ENCODE measurements at places on chromosomes 5 and 9.

DNA sequence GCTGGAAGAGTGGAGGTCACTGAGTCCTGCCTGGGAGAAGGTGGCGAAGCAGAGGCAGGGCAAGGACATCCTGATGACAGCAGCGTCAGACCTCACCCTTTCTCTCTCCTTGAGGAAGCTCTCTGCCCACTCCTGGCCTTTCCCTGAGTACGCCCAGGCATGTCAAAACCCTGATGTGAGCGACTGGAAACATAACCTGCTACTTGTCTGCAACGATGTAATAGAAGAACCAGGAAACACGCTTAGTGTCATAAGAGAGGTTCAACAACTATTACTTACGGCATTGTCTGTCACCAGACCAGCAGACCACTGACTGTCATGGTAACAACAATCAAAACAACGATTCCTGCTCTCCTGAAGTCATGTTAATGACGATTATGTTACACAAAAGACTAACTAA lies 152.4 kb downstream of the ACTL7B start:
- no peak for DNase-seq

GRCh38 chr5:17398866-17399835 lies 98.9 kb upstream of the TAF11L2 start:
- DNase-seq, result no peak

- DNase-seq, result no peak
Observed at GRCh38 chr9:84997472-84997871, 327.9 kb downstream of the NTRK2 start.

DNA sequence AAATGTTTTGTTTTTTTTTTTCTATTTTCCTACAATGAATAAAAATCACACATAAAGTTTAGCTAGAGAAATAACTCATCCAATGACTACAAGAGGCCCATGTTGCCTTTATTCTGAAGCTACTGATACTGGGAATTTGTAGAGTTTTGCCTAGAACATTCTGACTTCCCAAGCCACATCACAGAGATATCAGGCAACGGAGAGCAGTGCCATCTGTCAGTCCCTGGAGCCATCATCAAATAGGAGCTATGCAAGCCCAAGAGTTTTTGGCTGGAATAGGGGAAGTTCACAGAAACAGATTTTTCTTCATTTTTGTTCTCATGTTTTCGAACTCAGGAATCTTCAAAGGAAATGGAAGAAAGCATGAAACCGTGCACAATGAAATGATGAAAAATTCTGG lies 896.6 kb downstream of the TLE1 start:
- DNase-seq, result no peak

DNA sequence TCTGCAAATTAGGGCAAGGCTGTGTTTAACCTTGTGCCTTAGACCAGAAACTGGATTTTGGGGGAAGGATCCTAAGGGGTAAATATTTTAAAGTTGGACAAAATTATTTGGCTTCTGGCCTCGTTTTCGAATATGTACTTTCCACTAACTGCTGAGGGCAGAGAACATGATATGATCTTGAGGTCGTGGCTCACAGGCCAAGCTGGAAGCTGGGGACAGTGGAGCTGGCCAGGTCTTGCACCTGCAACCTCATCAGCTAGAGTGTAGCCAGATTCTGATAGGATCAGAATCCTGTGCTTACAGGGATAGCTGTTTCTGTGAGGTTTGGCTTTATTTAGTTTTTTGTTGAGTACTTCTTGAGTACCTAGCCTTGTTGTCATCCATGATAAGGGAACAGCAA lies 24.9 kb downstream of the MAN2A1 start:
- no peak for DNase-seq

- DNase-seq, result peak; percentile 61
Observed at GRCh38 chr5:134647750-134648424, 698 bp upstream of the SEC24A start.

- no peak for DNase-seq
Observed at GRCh38 chr5:164563370-164563769, 1058.0 kb downstream of the MAT2B start.

DNA sequence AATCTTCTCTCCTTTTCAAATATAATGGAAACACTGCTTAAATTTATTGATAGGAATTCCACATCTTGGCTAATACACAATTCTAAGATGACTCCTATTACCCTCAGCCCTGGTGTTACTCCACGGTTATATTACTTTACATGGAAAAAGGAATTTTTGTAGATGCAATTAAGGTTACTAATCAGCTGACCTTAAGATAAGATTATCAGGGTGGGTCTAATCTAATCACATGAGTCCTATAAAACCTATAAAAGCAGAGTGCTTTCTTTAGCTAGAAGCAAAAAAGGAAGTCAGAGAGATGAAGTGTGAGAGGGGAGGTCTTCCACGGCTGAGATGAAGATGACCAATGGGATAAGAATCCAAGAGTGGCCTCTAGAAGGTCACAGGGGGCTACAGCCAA lies 268.6 kb downstream of the PDE4D start:
- no peak for DNase-seq

- no peak for DNase-seq
Observed at GRCh38 chr5:180138976-180139730, 67.6 kb upstream of the RNF130 start.

DNA sequence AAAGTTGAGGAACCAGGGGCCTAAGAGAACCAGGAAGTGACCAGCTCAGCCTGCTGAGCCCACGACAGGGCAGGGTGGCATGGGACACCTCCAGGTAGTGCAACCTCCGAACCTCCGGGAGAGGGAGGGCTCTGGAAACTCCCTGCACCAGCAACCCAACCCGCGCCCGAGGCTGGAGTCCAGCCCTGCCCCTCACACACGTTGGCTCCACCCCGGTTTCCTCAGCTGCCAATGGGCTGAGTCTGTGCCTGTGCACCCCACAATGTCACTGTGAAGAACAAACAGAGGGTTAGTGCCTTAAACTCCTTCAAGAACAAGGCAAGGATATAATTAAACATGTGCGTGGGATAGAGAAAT lies 17.0 kb upstream of the UNC5A start:
- no peak for DNase-seq

- no peak for DNase-seq
Observed at GRCh38 chr5:103021314-103021713, 98.6 kb downstream of the GIN1 start.

- DNase-seq, result peak; percentile 73
Observed at GRCh38 chr9:3992924-3993323, 306.9 kb downstream of the GLIS3 start.

DNA sequence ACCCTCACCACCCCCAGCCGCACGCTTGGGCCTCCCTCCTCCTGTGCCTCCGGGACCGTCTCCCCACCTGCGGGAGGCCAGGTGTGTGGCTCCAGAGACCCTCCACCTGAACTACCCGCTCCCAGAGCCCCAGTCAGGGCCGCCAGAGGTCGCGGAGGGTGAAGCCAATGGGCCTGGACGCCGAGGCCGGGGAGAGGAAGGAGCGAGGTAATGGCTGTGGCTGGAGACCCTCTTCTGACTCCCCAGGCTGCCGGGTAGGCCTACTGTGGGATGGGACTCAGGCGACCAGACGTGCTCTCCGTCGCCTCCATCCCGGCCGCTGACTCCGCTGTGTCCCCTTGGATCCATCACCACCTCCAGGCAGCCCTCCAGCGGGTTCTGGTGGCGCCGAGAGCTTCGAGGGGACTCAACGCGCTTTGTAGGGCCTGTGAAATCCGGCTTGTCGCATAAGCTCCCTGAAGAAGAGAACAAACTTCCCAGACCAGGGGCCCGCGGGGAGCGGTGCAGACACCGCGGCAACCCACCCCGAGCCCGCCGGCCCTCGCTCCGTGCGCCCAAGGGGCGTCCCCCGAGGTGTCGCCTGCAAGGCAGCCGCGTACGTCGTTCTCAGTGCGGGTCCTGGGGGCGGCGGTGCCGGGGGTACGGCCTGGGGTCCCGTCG lies 12.6 kb downstream of the IRX2 start:
- no peak for DNase-seq

GRCh38 chr5:59266410-59266809 lies 627.1 kb downstream of the PDE4D start:
- no peak for DNase-seq

DNA sequence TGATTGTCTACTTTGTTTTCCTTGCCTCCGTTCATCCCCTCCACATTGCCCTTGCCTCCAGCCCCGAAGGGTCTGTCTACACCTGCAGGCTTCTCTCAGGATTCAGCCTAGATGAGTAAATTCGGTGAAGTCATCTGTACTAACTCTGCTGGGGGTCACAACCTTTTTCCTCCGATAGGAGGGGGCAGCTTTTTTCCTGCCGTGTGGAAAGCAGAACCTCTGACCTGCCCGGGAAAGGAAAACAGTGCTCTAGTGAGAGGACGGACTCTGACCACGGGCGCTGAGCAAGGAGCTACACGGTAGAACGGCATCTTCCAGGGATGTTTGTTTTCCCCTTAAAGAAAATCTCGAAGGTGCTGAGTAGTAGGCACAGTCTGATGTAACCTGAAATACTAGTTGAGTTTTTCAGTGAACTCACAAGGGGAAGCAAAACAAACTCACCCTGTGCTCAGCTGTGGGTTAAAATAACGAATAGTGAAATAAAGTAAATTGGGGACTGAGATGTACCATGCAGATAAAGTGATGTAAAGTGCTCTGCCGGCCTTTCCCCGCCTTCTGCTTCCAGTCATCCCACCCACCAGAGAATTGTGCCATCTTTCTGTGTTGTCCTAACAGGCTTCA lies 281.8 kb downstream of the AOPEP start:
- DNase-seq, result no peak

- peak; percentile 61 for DNase-seq
Observed at GRCh38 chr5:72245951-72246532, 74.0 kb downstream of the MRPS27 start.

GRCh38 chr9:69089082-69089481 lies 53.5 kb downstream of the FXN start:
- DNase-seq, result no peak

- DNase-seq, result no peak
Observed at GRCh38 chr5:6260846-6261245, 117.5 kb downstream of the MED10 start.

GRCh38 chr9:15306068-15306756 lies 804 bp downstream of the TTC39B start:
- DNase-seq, result peak; percentile 44

GRCh38 chr5:1366514-1366913 lies 21.6 kb upstream of the CLPTM1L start:
- DNase-seq, result no peak

DNA sequence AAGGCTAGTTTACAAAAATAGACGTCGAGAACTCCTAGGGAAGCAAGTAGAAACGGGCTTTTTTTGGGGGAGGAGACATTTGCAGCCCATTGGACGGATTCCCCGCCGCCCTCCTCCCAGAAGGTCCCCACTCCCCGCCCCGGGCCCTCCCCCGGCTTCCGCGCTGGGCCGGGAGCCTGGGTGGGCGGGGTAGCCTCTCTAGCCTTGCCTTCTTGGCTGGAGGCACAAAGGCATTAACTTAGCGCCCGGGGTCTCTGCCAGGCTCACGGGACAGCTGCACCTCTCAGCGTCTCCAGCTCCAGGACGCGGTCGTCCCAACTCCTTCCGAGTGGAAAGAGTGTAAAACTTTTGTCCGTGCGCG lies at the start of gene DMRTA1:
Gene DMRTA1, plus strand, starts transcription at position 236 of the 361 bp plus-strand sequence. CDS start 242 bp downstream, outside the sequence.
- peak; percentile 59 for DNase-seq

DNA sequence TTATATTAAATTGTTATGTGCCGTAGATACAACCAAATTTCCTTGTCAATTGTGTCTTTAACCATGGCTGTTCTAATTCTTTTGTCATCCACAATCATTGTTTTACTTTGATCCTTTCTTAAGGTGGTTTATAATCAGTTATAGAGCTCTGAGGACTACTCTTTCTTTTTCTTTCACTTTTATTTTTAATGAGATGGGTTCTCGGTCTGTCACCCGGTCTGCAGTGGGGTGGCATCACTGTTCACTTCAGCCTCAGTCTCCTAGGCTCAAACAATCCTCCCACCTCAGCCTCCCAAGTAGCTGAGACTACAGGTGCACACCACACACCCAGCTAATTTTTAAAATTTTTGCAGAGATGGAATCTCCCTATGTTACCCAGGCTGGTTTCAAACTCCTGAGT lies 74.2 kb downstream of the ANXA2R start:
- no peak for DNase-seq

DNA sequence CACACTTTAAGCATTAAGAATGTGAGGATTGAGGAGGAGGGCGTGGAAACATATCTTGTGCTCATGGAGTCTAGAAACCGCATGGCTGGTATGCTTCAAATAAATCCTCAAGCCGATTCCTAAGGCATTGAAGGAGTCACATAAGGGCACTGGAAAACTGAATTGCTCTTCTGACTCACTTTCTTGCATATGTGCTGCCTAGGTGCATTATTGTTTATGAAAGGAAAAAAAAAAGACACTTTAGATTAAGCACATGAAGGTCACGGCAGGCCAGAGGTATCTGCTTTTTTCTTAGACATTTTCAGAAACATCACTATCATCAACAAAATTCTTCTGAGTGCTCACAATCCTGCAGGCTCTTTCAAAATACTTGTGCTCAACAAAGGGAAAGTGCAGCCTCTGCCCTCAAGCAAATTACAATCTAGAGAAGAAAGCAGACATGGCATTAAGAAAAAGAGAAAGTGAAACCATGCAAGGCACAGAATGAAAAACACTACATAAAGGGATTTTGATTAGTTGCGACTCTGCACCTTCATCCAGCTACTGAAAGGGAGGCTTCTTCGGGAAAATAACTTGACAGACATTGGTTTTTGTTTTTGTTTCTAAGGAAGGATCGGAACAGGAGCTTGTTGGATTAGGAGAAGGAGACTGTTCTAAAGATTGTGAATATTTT lies 2117.6 kb downstream of the MAT2B start:
- no peak for DNase-seq

GRCh38 chr5:133457439-133458355 lies 154.6 kb downstream of the FSTL4 start:
- DNase-seq, result no peak

DNA sequence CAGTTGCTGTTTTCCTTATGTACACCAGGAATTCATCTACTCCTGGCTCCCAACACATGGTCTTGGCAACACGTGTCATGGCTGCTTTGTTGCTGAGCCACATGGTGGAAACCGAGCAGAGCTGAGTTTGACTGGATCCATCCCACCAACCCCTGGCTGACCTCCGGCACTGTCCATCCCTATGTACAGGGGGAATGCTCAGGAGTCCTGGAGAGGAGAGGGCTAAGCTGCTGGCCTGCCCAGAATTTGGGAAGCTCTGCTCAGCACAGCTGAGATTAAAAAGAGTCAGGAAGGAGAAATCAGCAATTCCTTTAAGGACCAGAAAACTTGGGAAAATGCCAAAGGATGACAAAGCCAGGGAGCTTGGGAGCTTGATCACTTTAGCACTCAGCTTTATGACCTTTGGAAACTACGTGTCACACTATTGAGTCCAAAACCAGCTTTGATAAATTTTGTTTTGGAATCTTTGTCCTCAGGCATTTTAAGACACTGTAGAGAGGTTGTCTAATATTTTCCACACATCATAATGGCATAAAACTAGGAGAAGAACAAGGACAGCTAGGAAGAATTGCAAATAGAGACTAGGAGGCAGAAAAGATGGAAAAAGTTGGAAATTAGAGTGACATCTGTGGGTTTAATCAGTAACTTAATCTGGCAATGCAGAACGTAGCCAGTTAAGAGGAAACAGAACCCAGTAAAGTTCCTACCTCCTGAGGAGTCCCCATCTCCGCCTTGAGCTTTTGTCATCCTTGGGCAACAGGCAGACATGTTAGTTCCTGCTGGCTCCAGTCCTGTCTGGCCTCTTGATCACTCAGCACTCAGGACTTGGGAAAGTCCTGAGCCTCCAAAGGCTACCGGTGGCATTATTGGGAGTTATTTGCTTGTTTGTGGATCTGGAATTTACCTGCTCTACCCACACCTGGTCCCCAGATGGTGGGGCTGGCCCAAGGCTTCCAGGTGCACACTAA lies 62.5 kb upstream of the PLPP1 start:
- peak; percentile 77 for DNase-seq

All from fibroblast of pulmonary artery (primary cell).